ENCODE measurements at places on chromosomes 16 and 17.

GRCh38 chr17:2057760-2058585 is 3.1 kb downstream of the HIC1 start:
- no peak for DNase-seq

GRCh38 chr17:28547623-28548416 is 4.6 kb downstream of the UNC119 start:
- peak; percentile 61 for DNase-seq

- DNase-seq: peak; percentile 25
Measured at GRCh38 chr17:55576996-55577586, 65.8 kb upstream of the SMIM36 start.

DNA sequence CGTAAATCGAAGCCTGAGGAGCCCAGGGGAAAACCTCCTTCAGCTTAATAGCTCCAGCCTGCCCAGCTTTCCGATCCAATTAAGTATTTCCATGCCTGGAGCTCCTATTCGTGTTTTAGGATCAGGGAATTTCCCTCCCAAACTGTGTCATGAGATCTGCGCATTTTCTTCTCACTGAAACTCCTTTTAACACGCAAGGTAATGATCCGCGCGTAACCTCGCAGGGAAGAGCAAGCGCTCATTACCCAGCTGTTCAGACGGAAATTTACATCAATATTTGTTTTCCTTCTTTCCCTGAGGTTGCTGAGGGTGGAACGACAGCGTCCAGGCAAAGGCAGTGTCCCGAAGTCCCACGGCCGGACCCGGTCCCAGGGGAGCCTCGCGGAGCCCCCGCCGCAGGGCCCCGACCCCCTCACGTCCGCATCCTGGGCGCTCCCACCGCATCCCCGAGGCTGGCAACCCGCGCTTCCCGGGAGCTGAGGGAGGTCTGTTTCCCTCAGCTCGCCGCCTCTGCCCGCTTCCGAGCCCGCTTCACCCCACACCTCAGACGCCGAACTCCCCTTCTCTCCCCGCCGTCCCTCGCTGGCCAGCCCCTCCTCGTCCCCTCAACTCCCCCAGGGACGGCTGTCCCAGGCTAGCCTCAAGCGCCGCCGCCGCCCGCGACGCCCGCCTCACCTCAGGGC is 415 bp downstream of the ABCA5 start:
- DNase-seq: peak; percentile 19

- DNase-seq: no peak
Measured at GRCh38 chr16:89922477-89922883, 662 bp upstream of the TUBB3 start.

DNA sequence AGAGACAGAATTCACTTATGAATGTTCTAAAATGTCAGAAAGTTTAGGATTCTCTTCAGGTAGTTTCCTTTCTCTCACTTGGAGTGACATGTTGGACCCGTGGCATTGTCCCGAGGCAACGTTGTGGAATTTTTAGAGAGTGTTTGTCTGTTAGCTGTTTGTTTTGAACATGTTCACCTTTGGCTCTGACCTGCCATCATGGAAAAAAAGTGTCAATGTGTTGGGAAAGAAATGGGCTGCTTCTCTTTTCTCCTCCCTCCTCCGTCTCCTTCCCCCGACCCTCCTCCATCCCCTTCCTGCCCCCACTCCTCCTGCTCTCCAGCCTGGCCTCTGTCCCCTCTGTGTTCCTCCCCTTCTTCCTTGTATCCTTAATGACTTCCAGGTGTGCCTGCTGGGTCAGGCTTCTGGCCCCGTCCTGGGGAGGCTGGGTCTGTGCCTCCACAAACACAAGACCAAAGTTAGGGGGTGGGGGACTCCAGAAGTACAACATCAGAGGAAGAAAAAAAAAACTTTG is 463.1 kb downstream of the MAF start:
- DNase-seq: no peak

- peak; percentile 38 for DNase-seq
Measured at GRCh38 chr16:89094252-89094879, 714 bp downstream of the ACSF3 start.

GRCh38 chr16:86002178-86002900 is 103.4 kb downstream of the IRF8 start:
- no peak for DNase-seq

DNA sequence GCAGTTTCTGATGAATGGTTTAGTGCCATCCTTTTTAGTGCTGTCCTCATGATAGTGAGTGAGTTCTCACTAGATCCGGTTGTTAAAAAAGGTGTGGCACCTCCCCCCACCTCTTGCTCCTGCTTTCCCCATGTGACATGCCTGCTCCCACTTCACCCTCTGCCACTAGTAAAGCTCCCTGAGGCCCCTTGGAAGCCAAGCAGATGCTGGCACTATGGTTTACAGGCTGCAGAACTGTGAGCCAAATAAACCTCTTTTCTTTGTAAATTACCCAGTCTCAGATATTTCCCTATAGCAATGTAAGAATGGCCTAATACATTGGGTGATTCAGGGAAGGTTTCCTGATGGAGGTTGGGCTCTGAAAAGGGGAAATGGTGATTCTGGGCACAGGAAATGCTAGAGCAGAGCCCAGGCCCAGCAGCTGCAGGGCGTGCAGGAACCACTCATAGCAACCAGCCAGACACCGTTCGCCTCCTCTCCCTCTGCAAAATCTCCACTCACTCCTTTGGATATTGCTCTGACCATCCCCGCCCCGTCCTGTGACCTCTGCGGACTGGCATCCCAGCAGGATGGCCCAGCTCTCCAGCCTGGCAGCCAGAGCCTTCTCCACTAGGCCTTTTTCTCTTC is 2.6 kb upstream of the ADORA2B start:
- DNase-seq: no peak

All from activated naive CD4-positive, alpha-beta T cell treated with anti-CD3 and anti-CD28 coated beads, Interleukin-2, amount 50 U/mL, for 16 hours (primary cell).